CD4-positive, alpha-beta T cell treated with Interleukin-6 for 4 hours (primary cell): ENCODE measurements at places on chromosomes 7 and 10.

DNA sequence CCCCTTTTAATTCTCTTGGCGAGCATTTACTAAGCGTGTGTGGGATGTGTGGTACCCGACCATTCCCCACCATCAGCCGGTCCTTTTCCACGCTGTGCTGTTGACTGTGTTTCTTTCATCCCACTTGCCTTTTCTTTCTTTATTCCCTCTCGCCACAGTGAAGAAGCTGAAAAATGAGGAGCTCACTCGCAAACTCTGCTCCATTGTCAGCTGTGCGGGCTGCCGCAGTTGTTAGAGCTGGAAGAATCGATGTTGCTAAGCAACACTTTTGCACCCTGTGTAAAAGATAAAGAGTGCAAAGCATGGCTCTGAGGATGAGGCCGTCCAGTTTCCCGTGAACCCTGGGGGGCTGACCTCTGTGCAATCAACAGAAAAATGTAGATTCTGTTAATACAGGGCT, 203.1 kb upstream of the NEBL start:
- DNase-seq, result no peak

GRCh38 chr7:92606985-92607384, 16.8 kb upstream of the FAM133B start:
- no peak for DNase-seq

DNA sequence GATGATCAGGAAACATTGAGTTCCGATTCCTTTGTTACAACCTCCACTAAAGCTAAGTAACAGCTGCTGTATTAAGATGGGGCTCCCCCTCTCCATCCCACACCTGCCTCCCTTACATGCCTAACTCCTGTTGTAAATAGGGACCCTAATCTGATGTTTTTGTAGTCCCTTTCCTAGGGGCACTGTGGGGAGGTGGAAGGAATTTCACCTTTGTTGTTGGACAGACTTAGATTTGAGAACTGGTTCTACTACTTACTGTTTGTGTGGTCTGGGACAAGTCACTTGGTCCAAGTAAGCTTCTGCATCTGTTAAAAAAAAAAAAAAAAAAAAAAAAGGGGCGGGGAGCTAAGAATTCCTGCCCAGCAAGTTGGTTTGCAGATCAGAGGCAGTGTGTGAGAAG, 42.6 kb downstream of the KIAA1217 start:
- no peak for DNase-seq

- no peak for DNase-seq
Observed at GRCh38 chr7:100888291-100888987, 1.1 kb downstream of the UFSP1 start.

GRCh38 chr10:59337201-59337652, 25.1 kb downstream of the FAM13C start:
- DNase-seq, result no peak

DNA sequence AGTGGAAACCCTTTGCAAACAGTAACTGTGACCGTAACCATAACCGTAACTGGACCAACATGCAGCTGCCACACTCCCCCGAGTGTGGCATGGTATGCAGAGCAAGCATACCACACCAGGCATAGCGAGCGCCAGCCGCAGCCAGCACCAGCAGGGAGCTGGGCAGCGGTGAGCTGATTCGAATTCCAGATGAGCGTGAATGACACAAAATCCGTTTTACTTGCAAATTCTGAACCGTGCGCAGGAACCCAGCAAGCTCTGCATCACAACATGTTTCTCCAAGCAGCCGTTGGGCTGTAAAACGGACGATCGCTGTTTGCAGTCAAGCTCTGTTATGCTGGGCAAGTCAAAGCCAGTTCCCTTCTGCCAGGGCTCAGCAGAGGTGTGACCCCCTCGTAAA, 111.1 kb downstream of the OAT start:
- no peak for DNase-seq

- DNase-seq, result no peak
Observed at GRCh38 chr10:132303361-132304115, 4.2 kb downstream of the STK32C start.

GRCh38 chr10:76017026-76017732, 585.8 kb downstream of the LRMDA start:
- no peak for DNase-seq

GRCh38 chr7:133202942-133203341, 49.9 kb upstream of the EXOC4 start:
- no peak for DNase-seq

DNA sequence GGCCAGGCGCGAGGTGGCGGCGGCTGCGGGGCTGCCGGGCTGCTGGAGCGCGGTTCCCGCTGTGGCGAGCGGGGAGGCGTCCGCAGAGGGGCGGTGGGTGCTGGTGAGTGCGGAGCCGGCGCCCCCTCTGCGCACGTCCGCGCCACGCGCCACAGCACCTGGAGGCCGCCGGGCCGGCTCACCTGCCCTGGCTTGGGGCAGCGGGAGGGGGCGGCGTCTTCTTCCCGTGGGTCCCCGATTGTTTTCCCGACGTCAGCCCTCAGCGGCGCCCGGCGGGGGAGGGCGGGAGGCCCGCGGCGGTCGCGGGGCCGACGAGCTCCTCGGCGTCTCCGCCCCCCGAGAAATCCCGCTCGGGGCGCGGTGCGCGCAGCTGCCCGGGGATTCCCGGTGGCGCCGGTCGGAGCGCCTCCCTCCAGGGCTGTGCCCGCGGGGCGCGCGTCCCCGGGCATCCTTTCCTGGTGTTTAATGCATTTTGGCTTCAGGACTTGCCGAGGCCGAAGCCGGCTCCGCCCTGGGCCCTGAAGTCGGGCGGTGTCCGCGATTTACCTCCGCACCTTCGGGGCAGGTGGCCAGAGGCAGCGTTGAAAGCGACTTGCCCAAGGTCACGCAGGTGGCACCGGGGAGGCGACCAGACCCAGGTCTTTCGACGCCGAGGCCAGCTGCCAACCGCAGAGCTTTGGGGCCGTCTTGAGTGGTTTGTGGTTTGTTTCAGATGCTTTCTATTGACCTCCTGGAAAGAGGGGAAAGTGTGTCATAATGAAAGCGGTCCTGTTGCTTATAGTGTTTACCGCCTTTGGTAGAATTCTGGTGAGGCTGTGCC, 561 bp downstream of the PLEKHA1 start:
- DNase-seq, result peak; percentile 67

GRCh38 chr10:22783807-22784206, 69.4 kb upstream of the PIP4K2A start:
- no peak for DNase-seq

DNA sequence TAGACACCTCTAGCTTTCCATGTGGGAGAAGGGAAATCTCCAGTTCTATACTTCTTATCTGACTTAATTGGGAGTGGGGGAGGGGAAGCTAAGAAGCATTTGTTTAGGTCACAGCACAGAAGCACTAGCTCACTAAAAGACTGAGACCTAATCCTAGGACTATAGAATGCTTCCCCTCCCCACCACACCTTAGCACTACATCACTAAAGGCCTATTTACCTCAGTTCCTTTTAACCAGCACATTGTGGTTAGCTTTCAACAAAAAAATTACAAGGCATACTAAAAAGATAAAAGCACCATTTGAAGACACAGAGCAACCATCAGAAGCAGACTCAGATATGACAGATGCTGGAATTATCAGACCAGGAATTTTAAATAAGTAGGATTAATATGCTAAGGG, 53.8 kb upstream of the ADRA2A start:
- DNase-seq, result no peak

DNA sequence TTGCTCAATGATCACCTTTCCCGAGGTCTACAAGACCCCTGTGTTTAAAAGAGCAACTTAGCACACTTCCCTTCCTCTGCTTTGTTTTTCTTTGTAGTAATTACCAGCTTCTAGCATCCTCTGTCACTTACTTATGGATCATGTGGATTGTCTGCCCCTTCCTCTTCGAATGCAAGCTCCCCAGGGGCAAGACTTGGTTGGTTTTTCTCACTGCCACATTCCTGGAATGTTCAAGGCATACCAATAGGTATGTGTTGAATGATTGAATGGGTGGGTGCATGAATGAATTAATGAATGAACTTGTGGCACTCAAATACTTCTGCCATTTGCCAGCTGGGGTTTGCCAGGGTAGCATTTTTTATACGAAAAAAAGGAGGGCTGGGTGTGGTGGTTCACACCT, 294.0 kb downstream of the PRPF18 start:
- DNase-seq, result no peak

DNA sequence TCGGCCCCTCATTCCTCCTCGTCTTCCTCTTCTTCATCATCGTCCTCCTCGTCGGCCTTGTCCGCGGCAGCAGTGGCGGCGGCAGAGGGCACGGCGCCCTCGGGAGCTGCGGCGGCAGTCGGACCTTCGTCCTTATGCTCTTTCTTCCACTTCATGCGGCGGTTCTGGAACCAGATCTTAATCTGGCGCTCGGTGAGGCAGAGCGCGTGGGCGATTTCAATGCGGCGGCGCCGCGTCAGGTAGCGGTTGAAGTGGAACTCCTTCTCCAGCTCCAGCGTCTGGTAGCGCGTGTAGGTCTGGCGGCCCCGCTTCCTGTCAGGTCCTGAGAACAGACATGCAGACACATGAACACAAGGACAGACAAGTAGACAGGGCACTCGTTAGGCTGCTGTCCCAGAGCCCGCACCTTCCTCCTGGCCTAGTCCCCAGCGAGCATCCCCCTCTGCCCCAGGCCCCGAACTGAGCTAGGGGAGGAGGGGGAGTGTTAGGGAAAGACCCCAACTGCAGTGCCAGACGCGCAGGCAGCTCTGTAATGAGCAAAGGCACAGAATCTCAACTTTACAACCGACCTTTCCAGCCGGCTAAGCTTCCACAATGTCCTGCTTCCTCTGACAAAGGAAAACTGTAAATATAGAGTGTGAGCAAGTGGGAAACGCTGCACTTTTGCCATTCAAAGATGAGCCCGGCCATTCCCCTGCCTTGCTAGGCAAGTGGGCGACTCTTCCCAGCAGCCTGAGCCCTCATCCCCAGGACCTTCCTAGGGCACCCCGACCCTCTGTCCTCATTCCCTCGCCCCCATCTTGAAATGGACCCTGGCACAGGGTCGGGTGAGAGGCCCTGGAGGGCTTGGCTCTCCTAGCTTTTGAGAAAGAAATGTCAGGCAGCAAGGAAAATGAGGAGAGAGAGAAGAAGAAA, 1.3 kb downstream of the HOXA7 start:
- peak; percentile 52 for DNase-seq

GRCh38 chr7:122628651-122629411, 70.1 kb downstream of the RNF133 start:
- no peak for DNase-seq

DNA sequence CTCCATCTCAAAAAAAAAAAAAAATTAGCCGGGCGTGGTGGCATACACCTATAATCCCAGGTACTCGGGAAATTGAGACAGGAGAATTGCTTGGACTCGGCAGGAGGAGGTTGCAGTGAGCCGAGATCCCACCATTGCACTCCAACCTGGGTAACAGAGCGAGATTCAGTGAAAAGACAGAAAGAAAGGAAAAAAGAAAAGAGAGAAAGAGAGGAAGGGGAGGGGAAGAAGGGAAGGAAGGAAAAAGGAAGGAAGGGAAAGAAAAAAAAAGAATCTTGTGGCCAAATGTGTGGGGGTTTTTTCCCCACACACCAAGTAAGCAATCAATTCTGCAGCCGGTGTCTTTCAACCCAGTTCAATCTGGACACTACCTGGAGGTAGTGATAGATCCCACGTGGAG, 9.0 kb upstream of the NAT16 start:
- no peak for DNase-seq

GRCh38 chr10:63260860-63261251, 127.7 kb downstream of the NRBF2 start:
- DNase-seq, result no peak

DNA sequence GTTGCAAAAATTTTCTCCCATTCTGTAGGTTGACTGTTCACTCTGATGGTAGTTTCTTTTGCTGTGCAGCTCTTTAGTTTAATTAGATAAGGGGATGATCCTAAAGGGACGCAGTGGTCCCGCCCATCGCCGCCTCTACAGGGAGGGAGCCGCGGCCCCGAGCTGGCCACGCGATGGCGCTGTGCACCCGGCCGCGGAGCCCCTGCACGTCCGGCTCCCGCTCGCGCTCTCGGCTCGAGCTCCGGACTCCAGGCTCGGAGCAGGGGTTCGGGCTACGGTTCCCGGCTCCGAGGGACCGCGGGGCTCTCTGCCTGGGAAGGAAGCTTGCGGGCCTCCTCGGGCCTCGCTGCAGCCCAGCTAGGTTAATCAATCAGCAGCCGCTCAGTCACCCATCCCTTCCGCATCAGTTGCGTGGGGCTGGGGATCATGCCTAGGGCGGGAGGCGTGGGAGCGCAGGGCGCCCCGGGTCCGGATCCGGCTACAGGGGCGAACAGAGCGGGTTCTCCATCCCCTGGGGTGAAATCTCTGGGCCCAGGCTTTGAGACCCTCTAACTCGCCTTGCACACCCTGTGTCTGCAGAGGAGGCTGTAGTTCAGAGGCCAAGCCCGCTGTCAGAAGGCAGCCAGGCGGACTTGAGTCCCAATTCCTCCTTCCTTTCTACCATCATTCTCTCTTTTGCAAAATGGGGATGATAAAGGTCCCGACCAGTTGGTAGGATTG, 97.9 kb downstream of the WDR11 start:
- DNase-seq, result peak; percentile 41

DNA sequence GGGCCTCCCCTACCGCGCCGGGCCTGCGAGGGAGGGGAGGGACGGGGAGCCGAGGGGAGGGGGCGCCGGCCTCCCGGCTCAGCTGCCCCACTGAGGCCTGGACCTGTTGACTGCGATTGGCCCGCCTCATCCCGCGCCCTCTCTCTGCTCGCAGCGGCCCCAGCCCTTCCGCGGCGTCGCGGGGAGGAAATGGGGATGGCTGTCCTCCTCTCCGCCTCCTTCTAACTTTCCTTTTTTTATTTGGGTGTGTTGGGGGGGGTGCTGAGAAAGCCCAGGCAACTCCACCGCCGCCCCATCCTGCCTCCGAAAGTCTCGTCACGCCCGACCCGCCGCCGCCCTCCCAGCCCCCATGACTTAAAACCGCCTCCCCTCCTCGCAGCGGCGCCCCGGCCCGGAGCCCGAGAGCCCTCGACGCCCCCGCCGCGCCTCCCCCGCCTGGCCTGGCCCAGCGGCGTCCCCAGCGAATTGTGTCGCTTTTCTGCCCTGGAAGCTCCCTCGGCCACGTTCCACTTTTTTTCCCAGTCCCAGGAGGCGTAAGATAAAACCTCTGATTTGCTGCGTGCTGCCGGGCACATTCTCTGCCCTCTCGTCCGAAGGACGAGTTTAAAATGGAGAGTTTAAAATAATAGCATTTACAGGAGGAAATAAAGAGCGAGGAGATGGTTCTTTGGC, 842 bp upstream of the SKIDA1 start:
- DNase-seq, result peak; percentile 72
